ENCODE measurements at places on chromosomes 11 and 22.

DNA sequence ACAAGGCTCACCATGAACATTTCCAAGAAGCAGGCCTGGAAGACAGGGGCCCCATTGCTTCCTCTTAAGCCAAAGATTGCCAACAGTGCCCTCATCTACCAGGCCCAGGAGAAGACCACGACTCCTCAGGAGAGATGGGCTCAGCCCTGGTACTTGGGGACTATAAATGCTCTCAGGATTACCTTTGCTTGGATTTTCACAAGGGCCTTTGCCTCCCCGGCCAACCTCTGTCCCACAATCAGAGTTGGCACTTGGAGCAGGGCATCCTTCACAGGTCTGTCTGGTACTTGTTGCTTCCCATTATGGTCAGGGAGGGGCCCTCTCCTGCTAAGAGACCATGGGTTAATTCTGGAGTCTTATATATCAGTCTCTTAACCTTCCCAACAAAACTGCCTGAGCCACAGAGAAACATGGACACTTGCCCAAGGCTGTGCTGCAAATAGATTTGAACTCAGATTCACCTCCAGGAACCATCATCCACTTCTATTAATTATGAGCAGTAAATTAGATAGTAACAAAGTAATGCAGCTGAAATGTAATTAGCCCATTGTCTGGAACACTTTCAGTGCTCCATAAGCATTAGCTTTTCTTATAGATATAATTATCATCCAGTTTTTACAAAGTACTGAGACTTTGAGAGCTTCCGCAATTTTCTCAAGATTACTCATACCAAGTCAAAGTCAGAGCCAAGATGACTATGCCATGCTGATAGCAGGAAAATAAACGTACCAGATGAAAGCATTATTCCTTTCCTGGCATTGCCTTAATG lies 33.5 kb downstream of the POU2AF3 start:
- no peak for DNase-seq

- peak; percentile 36 for DNase-seq
Measured at GRCh38 chr11:128494418-128495332, 92.7 kb downstream of the ETS1 start.

GRCh38 chr11:8959546-8960166 lies 4.6 kb downstream of the TMEM9B start:
- DNase-seq: no peak

- no peak for DNase-seq
Measured at GRCh38 chr11:123481640-123482039, 51.6 kb downstream of the GRAMD1B start.

DNA sequence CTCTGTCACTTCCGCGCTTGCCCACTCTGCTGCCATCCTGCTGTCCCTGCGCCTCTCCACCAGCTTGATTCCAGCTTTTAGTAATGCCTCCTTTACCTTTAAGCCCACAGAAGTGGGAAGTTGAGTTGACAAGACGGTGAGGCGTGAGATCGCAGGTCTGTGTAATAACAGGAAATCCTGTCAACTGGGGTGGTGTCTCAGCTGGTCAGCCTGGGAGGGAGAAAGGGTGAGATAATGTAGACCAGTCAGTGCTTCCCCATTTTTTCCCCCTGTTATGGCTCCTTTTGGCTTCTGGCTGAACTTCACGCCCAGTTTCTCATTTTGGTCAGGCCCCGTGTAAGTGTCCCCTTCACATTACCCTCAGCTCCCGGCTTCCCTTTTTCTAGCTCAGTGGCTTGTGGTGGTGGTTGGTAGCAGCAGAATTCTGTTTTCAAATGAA lies 98.9 kb downstream of the TRAF6 start:
- no peak for DNase-seq

- no peak for DNase-seq
Measured at GRCh38 chr11:96008161-96008720, 84.3 kb upstream of the MTMR2 start.

- DNase-seq: no peak
Measured at GRCh38 chr22:27115816-27116256, 458.4 kb downstream of the MIAT start.

DNA sequence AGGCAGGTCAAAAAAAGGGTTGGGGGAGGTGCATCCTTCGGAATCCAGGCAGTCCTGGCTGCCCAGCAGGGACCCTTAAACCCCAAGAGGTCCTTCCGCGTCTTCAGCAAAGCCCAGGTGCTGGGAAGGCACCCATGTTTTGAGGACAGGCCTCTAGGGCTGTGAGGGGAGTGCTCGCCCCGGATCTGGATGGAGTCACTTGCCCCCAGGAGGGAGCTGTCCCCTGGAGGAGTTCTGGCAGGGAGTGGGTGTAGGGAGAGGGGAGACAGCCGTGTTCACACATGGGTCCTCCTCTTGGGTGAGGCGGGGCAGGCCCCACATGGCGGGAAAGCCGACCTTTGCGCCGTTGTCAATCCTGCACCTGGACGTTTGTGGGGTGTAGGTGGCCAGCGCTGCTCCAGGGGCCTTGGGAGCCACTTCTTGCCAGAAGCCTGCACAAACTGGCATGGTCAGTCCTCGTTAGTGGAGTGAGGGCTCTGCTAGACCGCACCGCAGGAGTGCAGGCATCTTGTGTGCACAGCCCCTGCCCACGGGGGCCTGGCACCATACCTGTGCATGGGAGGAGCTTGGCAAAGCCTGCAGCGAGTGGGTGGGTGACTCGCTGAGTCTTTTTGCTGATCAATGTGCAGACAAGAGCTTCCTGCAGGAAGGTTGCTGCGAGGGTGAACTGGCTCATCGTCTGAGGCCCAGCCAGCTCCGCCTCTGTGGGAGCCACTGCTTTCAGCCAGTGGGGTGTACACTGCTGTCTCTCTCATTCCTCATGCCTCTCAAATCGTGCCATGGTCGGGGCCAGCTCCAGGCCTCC lies 16.0 kb downstream of the PPIL2 start:
- peak; percentile 37 for DNase-seq

DNA sequence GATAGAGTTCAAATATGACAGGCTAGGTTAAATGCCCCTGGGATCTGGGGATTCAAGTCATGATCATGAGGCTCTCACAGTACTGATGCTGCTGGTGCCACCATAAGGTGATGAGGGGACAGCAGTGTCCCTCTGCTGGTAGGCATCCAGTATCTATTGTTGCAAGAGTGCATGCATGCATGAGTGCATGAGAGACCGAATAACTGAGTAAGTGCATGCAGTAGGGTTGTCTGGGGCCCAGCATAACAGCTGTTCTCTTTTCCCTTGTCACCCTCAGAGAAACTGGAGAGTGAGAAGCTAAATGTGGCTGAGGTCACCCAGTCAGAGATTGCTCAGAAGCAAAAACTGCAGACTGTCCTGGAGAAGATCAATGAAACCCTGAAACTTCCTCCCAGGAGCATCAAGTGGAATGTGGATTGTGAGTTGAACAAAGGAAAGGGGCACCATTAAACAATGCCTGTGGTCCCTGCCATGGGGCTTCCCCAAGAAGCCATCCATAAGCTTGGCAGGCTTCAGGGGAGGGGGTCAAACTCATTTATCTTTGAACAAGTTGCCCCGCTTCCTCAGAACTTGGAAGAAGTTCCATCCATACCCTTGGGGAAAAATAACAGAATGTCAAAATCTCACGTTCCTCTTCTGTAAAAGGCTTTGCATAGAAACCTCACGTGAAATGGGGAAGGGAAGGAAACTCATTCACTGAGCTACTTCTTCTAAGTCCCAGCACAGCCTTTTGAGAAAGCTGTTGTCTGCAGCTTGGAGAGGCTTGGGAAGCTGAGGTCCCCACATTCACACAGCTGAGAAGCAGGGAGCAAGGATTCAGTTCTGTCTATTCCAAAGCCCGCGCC lies 119.0 kb downstream of the PARVA start:
- DNase-seq: no peak

- no peak for DNase-seq
Measured at GRCh38 chr11:60347084-60347797, 20.2 kb downstream of the MS4A6E start.

GRCh38 chr11:74970852-74971395 lies 17.8 kb upstream of the NEU3 start:
- no peak for DNase-seq

DNA sequence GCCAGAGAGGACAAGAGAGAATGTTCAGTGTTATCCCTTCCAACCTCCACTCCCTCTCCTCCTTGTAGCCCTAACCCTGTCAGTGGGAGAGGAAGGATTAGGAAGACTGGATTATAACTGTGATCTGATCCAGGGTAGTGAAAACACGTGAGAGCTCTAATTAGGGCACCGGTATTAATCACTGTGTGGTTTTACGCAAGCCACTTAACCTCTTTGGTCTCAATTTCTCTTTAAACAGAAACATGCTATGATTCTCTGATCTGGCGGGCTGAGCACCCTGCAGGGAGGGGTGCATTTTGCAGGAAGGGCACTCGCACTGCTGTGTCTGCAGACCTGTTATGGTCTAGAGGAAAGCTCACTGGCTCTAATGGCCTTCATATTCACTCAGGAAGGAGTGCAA lies 11.5 kb downstream of the RPL27A start:
- no peak for DNase-seq

- DNase-seq: no peak
Measured at GRCh38 chr11:2205214-2205720, 33.7 kb upstream of the TH start.

DNA sequence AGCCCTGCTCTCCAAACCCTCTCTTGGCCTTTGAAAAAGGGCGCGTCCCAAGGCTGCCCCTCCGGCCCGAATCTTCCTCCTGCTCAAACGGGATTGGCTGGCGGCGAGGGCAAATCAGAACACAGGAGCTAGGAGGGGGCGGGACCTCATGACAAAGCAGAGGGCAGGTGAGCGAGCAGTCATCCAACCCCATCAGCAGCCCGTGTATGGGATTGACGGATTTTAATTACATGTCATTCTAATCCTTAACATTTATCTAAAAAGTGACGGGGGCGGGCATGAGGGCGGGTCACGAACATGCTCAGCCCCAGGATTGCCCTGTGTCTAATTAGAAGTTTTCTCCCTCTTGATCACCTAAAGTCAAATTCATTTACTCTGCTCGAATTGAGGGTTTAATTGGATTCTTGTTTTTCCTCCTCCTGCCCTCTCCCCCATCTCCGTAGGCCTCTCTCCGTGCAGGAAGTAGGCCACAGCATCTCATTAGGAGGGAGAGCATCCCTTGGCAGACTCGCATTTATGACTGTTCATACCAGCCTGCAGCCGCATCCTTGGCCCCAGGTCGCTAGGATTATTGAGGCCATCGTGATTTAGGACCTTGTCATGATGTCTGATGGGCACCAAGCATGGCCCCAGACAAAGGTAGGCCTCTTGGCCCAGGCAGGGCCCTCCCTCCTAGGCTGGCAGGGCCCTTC lies 147.1 kb downstream of the CHST1 start:
- DNase-seq: no peak

DNA sequence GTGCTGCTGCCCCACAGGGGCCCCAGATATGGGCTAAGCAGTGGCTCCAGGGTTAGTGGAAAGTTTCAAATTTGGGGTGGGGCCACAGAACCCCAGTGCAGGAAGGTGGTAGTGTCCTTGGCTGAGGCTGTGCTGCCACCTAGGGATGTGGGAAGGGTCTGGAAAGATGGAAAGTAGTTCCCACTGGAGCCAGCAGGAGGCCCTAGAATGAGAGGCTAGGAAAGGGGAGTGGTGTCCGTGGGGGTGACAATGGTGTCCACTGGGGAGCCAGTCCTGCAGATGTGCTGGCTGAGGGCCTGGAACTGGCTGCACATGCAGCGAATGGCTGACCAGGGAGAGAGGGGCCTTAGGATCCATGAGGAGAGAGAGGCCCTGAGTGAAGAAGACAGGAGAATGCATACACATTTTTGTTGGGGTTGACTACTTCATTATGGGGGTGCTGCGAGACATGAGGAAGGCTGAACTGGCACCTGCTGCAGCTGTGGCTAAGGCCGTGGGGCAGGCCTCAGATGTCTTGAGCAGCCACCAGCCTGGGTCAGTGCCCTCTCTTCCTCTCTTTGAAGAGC lies 21.1 kb downstream of the RFPL3 start:
- DNase-seq: peak; percentile 33

DNA sequence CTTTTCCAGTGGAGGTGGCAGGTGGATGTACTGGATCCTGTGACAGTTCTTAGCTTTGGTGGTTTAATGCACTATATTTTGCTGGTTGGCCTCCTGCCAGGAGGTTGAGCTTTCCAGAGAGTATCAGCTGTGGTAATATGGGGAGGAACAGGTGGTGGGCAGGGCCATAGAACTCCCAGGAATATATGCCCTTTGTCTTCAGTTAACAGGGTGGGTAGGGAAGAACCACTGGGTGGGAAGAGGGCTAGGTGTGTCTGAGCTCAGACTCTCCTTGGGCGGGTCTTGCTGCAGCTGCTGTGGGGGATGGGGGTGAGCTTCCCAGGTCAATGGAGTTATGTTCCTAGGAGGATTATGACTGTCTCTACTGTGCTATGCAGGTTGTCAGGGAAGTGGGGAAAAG lies 203.8 kb downstream of the DLG2 start:
- DNase-seq: no peak

GRCh38 chr11:119339589-119340334 lies 921 bp downstream of the C1QTNF5 start:
- peak; percentile 75 for DNase-seq

- DNase-seq: no peak
Measured at GRCh38 chr11:94832604-94833235, 64.6 kb downstream of the AMOTL1 start.

All from stimulated activated CD8-positive, alpha-beta memory T cell treated with anti-CD3 and anti-CD28 coated beads, Interleukin-4, amount 100 ng/mL, for 48 hours (primary cell).